T-cell (primary cell): ENCODE measurements at places on chromosomes 12 and 14.

DNA sequence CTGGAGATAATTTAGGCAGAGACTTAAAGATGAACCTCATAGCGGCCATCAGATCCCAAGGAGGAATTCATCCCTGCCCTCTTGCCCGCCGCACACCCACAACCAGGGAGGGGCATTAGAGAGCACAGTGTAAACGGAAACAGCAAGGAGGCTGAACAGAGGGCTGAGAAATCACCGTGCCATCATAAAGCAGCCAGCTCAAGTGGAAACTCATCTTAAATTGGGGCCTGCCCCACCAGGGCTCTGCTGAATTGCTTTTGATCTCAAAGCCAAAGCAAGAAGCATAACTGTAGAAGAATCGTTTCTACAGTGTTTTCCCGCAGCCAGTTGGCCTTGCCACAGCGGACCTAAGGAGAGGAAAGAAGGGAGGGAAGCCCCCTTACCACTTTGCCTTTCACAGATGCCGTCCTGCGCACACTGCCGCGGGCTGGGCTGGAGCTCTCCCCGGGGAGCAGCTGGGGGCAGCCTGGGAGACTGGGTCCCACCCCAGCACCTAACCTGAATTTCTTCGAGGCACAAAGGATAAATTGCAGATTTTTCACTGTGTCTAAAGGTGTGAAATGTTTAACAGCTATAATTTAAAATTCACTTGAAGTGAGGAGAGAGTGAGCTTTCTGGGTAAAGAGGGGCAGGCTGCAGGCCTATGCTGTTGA lies 51.8 kb upstream of the MMP17 start:
- DNase-seq = no peak

DNA sequence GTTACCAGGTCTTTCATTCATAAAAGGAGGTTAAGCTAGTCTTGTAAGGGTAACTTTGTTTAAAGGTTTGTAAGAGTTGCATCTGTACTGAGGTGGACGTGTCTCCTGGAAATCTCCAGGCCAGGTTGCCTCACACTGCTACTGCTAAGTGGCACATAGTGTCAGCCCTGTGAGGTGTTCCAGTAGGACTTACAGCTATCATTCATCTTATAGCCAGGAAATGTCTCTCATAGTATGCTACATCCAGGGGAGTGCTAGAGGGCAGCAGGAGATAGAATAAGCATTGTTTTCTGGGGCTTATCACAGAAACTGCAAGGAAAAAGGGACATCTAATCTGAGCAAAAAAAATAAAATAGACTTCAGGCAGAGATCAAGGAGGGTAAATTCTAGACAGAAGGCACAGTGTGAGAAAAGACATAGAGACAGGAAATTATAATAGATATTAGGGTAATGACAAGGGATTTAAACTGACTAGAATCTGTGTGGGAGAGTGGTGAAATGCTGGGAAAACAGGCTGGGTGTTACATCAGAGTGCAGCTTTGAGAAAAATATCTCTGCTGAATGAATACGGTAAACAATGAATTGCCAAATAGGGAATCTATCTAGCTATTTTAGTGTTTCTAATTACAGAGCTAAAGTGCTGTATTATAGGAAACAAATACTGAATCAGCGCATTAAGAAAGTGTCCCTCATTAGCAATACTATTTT lies 205.1 kb upstream of the ABCD2 start:
- no peak for DNase-seq

DNA sequence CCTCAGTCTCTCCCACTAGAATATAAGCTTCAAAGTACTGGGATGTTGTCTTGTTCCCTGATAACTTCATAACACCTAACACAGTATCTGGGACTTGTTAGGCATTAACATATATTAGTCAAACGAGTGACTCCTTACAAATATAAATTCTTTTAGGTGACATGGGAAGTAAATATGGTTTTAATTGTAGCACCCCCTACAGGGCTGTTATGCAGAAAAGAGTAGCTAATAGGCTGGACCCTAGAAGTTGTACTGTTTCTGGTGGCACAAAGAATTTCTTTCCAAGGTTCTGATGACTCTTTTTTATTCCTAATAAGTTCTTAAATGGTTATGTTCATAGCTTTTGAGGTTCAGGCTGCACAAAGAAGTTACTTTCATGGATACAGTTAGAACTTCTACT lies 29.8 kb downstream of the GPATCH2L start:
- DNase-seq = no peak

GRCh38 chr14:50139192-50139591 lies 22.8 kb upstream of the VCPKMT start:
- no peak for DNase-seq

DNA sequence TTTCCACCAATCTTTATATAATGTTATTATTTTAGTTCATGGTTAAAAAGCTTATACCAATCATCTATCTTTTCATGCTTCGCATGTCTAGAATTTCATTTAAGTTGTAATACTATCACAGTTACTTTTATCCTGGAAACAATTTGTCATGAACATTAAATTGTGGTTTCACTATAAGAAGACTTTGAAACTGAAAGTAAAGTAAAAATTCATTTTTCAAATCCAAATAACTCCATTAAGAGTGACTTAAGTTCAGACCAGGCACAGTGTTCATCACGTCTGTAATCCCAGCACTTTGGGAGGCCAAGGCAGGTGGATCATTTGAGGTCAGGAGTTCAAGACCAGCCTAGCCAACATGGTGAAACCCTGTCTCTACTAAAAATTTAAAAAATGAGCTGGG lies 12.4 kb downstream of the ESR2 start:
- DNase-seq = no peak

- no peak for DNase-seq
Observed at GRCh38 chr12:15794836-15795235, 5.6 kb upstream of the EPS8 start.

GRCh38 chr14:24264298-24264697 lies 1.3 kb upstream of the TGM1 start:
- DNase-seq = no peak

DNA sequence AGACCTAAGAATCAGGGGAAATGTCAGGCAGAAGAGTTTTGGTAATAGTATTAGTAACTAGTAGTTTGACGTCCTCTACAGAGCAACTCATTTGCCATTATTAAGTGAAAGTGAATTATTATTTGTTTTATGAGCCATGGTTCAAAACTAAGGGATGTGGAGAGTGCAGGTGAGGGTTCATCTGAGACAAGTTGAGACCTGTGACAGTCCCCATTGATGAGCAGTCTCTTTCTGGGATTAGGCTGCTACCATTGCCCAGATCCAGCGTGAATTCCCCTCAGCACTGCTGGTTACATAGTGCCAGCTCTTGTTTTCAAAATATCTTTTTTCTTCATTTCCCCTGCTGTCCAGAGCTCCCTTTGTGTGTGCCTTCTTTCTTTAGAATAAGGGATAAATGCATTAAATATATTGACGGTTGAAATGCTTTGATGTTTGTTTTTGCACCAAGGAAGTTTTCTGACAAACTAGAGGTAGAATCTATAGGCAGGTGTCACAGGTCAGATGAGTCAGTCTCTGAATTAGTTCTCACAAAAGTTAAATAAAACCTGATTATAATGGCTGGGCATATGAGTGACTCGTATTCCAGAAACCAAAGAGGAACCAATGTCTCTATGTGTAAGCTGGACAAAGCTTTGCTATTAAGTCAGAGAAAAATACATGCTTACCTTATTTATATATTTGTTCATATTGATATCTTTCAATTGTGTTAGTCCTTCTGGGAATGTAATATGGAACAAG lies 381.4 kb downstream of the TMEM117 start:
- DNase-seq = no peak

DNA sequence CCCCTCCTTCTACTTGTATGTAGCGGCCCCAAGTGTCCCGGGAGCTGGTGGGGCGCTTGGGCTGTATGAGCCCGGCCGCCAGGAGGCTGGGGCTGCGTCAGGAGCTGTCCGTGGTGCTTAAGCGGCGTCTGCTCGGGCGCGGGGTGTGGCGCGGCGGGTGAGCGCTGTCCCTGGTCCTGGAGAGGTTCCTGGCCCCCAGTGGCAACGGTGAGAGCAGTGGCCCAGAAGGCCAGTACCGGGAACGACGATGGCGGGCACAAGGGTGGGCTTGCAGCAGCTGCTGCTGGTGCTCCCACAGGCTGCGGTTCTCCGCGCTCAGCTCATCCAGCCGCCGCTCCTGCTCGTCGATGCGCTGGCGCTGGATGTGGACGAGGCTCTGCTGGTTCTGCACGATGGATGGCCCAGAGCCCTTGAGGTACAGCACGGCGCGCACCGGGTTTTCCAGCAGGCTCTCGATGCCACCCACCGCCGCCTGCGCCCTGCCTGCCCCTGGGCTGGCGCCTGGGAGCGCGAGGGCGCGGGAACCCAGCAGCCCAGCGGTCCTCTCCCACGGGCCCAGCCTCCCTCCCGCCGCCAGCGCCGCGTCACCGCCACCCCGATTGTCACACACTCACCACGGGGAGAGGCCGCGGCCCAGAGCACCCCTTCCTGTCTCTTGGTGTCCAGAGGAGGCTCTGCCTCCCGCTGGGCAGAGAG lies 41.9 kb upstream of the FKBP4 start:
- DNase-seq = peak; percentile 77

GRCh38 chr12:77382096-77382742 lies 316.9 kb upstream of the E2F7 start:
- no peak for DNase-seq

DNA sequence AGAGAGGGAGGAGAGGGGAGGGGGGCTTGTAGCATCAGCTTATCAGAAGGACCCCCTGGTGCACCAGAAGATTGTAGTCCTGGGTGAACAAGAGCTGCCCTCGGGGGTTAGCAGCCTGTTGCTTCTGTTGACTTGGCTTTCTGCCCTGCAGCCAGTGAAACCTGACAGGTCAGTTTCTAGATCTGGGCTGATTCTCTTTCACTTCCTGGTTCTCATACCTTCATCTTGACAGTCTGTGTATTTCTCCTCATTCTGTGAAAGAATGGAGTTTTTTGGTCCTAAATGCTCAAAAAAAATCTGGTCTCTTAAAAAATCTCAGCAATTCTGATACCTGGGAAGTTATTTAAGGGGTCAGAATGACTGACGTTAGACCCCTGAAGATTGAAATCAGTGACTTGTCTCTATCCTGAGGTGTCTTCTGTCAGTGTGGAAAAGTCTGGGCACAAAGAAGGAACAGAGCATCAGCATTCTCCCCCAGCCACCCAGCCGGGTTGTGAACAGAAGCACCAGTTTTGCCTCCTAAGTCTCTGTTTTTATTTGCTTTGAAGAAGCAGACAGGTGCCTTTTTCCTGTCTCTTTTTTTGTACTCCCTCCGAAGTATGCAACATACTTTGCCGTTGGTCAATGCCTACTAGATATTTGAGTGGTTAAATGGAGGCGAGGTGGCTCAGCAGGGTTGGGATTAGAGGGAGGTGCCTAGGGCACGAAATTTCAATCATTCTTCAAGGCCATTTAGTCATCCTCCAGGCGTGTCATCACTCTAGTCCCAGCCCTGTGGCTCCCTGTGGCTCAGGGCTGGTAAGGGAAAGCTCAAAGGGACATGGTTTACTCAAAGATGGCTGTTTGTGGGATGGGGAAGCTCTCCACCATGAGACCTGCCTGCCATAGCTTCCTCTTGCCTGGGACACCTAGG lies 24.0 kb downstream of the TTC9 start:
- DNase-seq = no peak

GRCh38 chr14:36224176-36224575 lies 47.7 kb upstream of the PTCSC3 start:
- no peak for DNase-seq

DNA sequence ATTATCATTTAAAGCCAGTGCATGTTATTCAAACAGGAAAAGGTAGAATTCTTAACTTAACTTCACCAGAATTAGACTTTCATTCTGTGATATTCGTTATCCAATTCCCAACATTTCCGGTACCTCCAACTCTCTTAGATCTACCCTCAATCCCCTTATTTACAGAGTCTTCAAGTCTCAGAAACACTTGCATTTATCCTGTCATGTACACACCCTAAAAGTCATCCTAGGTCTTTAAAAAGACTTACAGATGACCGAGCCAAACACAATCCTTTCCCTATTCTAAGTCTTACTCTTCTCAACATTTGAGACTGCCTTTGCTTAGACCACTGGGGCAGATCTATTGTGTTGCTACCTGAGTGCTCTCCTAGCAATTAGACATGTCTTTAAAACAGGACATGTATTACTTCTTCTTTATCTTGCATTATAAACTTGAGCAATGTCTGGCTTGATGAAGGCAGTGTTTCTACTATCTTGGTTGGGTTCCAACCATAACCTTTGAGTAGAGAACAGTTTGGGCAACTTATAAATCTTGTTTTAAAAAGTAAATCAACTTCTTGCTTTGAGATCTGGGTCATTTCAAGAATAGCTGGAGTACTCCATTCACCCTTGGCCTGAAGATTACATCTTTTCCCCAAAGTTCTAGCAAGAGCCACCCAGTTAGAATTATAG lies 140.6 kb upstream of the PLEKHG7 start:
- no peak for DNase-seq

DNA sequence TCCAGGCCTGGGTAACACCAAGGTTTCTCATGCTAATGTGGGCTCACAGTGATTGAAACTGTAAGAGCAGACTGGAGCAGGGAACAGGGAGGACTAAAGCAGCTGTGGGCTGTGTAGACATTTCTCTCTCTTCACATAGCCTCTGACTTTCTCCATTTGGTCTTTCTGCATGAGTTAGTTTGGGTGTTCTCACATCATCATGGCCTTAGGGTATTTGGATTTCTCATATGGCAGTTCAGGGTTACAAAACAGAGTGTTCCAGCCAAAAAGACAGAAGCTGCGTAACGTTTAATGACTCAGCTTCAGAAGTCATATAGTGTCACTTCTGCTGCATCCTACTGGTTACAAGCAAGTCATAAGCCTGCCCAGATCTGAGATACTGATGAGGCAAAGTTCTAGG lies 52.0 kb upstream of the OSBPL8 start:
- no peak for DNase-seq

DNA sequence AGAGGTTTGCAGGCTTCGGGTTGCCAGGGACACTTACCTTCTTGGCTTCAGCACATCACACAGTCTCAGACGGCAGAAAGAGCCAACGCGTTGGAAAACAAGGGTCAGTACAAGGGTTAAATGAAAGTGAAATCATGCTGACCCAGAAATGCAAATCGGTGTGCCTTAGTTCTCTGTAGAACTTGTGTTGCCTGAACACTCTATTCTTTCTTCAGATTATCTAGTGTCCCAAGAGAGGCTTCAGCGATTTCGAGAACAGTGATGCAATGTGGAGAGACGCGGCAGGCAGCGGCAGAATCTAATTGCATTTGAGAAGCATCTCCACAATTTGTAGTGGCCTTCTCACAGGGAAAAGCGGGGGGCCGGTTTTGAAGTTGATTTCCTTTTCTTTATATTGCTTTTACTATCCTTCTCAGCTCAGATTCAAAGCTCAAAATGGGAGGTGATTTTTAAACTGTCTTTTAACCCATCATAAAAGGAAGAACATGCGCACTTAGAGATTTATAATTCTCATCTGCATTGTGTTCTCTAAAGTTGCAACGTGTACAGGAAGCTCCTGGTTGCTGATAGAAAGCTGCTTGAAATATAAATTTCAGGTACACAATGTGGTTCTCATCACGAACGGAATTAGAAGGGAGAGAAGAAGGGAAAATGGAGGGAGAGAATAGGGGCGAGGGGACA lies 67.8 kb upstream of the EGLN3 start:
- no peak for DNase-seq
